Activated naive CD8-positive, alpha-beta T cell treated with anti-CD3 and anti-CD28 coated beads, Interleukin-2, amount 50 U/mL, for 16 hours (primary cell): ENCODE measurements at places on chromosomes 13 and 19.

GRCh38 chr19:38786572-38787265, 2.3 kb upstream of the LGALS7B start:
- DNase-seq = no peak

DNA sequence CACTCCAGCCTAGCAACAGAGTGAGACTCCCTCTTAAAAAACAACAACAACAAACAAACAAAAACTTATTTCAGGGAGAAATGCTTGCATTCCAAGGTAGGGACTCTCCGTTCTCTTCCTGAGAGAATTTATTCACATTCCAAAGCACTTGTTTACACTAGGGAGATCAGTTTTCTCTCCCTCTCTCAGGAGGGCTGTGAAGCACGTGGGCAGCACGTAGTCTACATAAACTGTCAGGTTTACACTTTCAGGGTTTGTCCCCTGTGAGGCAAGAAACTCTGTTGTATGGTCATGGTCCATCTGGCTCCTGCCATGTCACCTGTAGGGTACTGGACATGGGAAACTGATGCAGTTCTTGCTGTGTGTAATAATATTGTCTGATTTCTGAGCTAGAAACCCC, 31.6 kb downstream of the WDR87 start:
- DNase-seq = no peak

- DNase-seq = no peak
These were observed 553.4 kb upstream of the KLF12 start for GRCh38 chr13:74687442-74688182.

- no peak for DNase-seq
These were observed 987.0 kb downstream of the DIAPH3 start for GRCh38 chr13:59176775-59177174.

DNA sequence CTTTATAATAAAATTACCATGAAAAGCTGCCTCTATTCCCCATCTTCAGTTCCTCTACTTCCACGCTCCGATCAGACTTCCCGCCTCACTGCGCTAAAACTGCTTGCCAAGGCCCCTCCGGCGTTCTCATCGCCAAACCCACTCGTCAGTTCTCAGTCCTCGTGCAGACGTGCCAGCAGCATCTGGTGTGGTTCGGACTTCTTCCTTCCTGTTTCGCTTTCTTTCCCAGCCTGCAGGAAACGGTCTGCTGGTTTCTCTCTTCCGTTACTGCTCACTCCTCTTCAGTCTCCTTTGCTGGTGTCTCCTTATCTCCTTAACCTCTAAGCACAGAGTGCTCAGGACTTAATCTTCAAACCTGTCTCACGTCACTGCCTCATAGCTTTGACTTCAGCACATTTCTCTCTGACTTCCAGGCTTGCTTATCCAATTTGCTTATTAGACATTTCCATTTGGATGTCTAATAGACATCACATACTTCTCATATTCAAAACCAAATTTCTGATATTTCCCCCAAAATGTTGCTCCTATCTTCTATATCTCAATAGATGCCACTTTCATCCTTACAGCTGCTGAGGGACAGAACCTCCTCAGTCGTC, 40.3 kb downstream of the RCBTB2 start:
- DNase-seq = no peak

- no peak for DNase-seq
These were observed 71.5 kb downstream of the GGACT start for GRCh38 chr13:100517135-100517534.

GRCh38 chr19:5403968-5404640, 51.1 kb upstream of the ZNRF4 start:
- peak; percentile 25 for DNase-seq

DNA sequence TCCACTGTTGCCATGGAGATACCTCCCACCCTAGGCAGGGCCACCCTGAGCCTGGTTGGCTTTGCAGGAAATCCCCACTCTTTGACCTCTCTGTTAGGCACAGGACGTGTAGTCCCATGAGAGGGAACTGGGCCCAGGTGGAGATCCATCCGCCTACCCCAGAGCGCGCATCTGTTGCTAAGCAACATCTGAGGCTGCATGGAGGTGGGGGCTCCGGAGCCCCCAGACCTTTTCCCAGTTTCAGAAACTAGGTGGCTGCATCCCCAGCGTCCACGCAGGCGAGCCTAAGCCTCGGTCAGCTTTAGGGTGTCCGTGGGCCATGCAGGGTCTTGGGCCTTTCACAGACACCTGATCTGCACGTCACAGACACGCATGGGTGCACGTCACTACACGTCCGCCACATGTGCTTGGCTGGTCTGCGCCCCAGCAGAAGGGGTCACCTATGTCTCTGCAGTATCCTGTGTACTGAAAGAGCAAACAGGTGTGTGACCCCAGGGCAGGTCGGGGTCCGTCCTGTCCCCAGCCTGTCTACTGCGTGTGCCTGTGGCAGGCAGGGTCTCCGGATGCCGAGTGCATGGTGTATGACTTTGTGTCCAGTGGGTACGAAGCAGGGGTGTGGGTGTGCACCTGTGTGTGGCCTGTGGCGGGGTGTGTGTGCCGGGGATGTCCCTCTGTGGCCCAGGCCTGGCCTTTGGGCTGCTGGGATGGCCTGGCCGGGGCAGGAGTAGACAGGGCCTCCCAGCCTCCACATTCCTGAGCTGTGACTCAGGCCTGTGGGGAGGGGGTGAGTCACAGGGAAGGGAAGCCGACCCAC, 4.1 kb upstream of the CIRBP start:
- no peak for DNase-seq

DNA sequence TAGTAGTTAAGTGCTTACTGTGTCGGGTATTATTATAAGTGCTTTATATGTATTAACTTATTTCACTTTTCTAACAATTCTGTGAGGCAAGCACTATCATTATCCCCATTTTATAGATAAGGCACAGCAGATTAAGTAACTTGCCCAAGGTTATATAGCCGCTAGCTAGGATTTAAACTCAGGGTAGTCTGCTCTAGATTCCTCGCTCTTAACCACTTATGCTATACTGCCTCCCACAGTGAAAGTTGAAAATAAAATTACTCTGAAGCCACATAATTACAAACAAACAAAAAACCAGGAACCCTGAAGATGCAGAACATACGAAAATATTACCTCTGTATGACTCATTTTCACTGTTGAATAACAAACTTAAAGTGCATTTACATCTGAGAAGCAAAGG, 3.9 kb downstream of the TEX30 start:
- no peak for DNase-seq

GRCh38 chr13:109226631-109227030, 559.8 kb downstream of the IRS2 start:
- no peak for DNase-seq

GRCh38 chr13:98447881-98448641, 128.8 kb downstream of the STK24 start:
- no peak for DNase-seq

DNA sequence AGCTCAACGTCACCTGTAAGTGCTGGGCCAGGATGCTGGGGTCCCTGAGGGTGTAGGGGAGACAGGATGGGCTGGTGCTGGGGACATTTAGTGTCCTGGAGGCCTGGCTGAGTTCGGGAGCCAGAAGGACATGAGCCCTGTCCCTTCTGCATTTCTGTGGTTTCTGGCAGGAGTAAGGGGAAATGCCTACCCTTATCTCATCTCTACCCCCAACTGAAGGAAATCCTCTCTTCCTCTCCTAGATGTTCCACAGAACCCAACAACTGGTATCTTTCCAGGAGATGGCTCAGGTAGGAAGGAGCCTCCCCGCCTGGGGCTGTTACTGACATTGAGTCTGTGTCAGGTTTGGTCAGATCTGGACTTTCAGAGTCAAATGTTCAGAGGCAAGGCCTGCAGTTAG, 1.2 kb downstream of the CD33 start:
- no peak for DNase-seq

DNA sequence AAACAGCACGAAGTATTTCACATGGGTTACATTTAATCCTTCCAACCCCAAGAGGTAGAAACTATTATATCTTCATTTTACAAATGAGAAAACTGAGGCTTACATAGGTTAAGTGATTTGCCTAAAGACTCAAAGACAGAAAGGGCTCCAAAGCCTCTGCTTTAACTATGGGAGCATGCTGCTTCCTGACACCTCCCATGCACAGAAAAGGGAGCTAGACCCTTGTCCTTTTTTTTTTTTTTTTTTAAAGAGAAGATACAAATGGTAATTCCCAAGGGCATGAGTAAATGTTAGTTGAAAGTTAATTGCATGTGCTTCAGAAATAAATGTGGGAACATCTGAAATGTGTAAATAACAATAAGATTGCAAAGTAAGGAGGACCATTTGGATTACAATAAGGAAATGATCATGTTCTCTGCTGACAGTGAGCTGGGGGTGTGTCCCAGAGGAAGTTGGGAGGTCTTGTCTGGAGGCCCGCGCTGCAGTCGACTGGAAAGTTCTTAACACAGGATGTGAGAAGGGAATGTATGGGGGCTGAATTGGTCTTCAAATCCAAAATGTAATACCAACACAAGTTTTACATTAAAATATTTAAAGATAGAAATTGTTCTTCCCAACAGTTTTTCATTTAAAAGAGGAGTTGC, 500.3 kb downstream of the KLF12 start:
- no peak for DNase-seq

DNA sequence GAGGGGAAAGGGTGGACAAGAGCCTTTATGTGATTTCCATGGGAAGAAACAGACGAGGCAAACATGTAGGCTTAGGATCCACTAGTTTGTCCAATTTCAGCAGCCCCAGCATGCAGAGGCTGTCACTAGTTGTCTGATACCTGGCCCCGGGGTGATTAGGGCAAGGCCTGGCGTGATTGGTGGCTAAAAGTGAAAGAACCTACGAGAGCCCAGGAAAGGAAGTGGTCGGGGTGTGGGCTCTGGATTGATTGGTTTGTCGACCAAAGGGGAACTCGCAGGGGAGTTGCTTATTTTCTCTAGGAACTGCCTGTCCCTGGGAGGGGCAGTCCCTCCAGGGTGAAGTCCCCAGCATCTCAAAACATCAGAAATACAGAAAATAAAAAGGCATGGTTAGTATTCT, 64.2 kb upstream of the UQCRFS1 start:
- peak; percentile 22 for DNase-seq

GRCh38 chr19:6393983-6394412, 1.0 kb upstream of the GTF2F1 start:
- DNase-seq = peak; percentile 47

DNA sequence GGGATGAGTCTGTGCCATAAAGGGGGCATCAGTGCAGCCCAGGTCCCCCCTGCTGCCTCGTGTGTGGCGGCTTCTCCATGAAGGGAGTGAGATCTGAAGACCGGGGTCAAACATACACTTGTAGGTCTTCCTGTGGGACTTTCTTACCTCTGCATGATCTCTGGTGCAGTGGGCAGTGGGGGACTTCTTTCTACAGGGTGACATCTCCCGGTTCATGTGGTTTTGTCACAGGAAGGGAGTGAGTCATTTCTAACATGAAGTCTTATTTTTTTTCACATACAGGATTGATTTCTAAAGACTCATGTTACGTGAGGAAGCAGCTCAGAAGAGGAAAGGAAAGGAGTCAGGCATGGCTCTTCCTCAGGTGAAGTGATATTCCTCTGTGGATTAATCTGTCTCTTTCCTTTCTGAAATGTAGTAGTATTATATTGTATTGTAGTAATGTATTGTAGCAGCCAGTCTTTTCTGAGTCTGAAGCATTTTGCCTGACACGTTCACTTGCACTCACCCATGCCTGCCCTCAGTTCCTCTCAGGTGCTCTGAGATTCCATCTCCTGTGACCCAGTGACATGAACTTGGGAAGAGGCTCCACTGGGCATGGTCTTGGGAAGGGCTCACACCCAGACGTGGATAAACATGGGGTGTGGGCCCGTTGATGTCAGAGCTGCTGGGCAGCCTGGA, 15.7 kb downstream of the ZNF808 start:
- DNase-seq = no peak

DNA sequence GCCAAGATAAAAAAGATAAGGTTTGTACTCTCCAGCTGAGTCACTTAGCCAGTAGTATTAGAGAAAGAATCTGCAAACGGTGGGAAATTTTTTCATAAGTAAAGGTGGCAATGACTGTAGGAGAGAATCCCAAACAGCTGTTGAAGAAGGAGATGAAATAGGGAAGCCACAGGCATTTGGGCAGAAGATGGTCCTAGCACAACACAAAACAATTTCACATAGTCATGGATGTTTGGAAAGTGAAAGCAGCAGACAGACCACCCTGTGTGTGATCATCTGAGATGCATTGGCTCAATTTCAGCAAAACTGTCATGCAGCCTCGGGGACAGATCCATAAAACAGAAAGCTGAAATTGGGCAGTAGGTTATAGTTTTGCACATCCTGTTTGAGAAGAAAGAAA, 2832.4 kb downstream of the PCDH9 start:
- no peak for DNase-seq

- no peak for DNase-seq
These were observed 21.4 kb downstream of the ACER1 start for GRCh38 chr19:6312018-6312417.

DNA sequence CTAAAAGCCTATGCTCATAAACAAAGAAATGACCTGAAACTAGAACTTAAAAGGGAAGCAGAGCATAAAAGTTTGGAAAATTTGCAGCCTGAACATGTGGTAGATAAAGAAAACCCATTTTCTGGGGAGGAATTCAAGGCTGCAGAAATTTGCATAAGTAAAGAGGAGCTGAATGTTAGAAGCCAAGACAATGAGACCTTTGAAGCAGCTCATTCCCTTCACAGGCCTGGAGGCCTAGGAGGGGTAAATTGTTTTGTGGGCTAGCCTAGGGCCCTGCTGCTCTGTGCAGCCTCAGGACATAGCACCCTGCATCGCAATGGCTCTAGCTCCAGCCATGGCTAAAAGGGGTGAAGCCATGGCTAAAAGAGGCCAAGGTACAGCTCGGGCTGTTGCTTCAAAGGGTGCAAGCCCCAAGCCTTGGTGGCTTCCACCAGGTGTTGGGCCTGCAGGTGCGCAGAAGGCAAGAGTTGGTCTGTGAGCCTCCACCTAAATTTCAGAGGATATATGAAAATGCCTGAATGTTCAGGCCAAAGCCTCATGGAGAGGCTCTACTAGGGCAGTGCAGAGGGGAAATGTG, 38.3 kb downstream of the ZIC2 start:
- DNase-seq = no peak

DNA sequence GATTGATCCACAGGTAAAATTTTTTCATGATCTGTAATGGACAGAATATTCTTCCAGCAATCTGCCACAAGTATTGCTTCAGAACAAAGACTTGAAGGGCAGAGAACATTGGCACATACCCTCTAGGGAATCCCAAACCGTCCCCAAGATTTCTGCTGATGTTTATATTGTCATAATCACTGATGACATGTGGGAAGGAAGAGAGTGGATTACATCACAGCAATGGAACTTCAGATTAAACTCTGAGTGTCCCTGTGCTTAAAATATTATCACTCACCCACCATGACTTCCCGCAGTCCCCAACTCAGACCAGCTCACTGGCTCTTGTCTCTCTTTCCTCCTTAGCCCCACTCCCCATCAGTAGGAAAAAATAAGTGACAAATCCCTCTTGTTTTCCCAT, 8.5 kb upstream of the TPT1 start:
- no peak for DNase-seq

- DNase-seq = no peak
These were observed 1.5 kb upstream of the ECH1 start for GRCh38 chr19:38833092-38833425.

DNA sequence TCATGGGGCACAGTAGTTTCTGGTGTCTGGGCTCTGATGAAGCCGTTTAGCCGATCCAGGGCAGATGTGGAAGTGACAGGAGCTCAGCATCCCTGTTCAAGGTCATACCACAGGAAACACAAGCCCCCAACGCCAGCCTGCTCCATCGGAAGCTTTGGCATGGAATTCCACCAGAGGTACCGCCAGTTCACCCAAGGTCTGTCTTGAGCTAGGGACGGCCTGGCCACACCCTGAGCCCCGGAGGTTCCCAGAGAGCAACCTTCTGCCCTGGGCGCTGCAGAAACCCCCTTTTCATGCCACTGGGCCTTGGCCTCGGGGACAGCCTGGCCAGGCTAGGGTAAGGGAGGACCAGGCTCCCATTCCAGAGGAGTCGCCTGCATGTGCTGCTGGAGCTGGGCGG, 39.4 kb upstream of the TPM4 start:
- DNase-seq = no peak

- DNase-seq = no peak
These were observed 3.7 kb upstream of the PLAUR start for GRCh38 chr19:43673637-43674036.
